ENCODE measurements at places on chromosomes 12 and 14.
A peak's percentile ranks its signal among the peaks of the same experiment; 100 is the strongest.

GRCh38 chr14:58712357-58712756 lies 74.6 kb downstream of the DACT1 start:
- DNase-seq = no peak

DNA sequence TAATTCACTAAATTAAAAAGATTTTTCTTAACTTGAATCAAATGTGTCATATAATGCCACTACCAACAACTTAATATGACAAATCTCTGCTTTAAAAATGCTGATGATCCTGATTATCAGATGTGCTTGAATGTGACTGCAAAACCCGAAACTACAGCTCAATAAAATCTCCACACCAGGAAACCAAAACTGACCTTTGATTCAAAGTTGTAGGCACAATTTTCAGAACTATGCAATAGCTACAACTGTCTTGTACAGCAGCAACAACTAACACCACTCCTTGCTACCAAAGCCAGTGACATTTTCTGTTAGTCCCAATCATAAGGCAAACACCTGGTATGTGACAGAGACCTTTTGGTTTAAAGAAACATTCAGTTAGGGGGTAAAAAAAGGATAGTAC lies 147.3 kb downstream of the CEP83 start:
- no peak for DNase-seq

DNA sequence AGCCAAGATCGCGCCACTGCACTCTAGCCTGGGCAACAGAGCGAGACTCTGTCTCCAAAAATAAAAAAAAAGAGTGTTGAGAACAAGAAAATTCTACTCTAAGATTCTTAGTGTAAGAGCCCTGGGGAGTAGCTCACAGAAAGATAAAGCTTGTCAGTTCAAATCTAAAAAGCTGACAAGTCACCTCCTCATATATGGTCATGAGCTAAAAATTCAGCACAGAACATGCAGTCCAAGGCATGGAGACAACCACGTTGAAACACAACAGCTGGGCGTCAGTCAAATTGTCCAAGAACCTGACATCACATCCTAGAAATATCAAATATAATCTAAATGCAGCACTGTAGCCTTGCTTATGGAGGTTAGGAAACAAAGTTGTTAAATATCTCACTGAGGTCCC lies 47.8 kb downstream of the CLIP1 start:
- no peak for DNase-seq

DNA sequence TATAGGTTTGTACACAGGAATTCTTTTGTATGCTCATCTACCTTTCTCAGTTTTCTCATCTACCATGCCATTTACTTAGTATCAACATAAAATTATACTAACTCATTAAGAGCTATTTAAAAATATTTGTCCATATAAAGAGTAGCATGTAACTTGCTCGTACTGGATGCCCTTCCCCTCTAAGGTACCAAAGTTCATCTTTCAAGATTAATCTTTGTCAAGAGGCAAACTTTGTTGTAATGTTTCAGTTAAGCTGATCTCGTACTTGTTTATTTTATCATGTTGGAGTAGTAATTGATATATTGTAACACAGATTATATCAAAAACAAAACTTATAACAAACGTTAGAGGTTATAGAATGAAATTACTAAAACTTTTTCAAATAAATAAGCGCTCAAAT lies 128.5 kb downstream of the PIK3C2G start:
- DNase-seq = no peak

DNA sequence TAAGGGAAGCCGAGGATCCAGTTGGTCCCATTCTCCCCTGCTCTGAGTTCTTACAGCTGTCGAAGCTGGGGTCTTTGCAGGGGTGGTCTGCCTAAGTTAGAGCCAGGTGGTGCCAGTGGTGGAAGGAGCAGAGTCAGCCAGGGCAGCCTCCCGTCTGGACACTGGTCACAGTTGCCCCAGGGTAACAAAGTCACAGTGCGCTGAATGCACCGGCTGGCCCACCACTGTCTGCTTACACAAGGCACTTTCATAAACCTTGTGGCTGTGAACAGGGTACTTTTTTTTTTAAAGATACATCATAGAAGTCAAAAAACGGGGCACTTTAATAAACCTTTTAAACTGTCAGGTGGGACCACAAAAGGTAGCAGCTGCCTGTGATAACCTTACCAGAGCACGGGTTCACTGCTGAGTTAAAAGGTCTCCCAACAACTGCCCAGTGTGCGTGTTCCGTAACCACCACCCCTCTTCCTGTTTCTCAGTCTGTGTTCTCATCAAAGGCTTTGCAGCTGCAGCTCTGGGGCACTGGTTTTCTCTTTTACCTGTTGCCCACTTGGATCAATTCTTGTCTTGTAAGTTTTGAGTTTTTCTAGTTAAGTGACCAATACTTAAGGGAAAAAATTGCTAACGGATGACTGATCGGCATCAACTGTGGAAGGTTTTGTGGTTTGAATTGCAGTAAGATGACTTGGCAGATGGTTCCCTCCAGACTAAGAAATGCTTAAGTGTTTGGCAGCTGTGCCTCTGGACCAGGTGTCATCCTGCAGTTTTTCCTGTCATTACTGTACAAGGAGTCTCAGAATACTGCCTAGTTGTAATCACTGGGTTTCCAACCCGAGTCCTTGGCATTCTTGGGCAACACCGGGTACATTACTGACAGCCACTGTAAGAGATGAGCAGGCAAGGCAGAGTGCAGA lies 55.9 kb downstream of the DYNC1H1 start:
- no peak for DNase-seq

DNA sequence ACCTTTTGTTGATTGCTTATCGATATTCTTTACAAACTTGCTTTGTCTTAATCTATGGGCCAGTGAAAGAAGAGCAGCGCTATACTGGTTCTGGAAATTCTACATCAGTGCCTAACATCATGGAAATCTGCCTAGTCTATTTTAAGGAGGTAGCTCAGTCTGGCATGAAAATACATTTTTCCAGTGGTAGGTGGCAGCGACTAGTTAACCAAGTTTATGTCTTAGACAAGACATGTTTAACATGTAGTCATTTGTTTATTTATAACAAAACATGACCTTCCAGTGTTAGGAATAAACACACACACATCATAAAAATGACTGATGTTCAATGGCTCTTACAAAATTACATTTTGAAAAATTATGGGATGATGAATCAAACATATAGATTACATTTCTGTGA lies 336.0 kb upstream of the SOX5 start:
- no peak for DNase-seq

- no peak for DNase-seq
Measured at GRCh38 chr12:68908076-68908475, 24.9 kb downstream of the CPM start.

GRCh38 chr14:84029720-84030119 lies 1500.2 kb upstream of the FLRT2 start:
- no peak for DNase-seq

- DNase-seq = no peak
Measured at GRCh38 chr14:34580381-34580780, 40.9 kb upstream of the EAPP start.

GRCh38 chr14:69928111-69928523 lies 48.9 kb downstream of the SMOC1 start:
- DNase-seq = no peak

DNA sequence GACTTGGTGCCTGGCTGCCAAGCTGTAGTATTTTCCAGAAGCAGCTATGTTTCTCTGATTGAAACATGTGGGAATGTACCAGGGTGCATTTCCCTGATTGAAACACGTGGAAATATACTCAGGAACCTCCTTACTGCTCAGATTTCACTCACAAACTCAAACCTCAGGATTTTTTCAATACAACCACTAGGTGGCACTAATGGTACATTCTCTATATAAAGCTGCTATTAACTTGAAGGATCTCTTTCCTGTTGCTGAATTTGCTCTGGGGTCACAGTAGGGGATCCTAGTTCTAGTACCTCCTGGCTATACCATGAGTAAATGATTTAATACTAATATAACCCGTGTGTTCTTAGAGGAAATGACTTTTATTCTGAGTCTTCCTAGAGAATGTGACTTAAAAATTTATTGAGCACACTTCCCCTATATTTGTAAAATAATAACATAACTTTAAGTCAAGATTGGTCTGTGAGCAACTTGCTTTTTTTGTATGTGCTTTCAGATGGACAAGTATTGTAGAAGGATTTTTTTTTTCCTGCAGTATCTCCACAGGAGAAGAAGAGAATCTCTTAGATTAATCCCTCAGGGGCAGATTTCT lies 173.8 kb upstream of the MIS18BP1 start:
- peak; percentile 77 for DNase-seq

GRCh38 chr12:118188690-118189371 lies 52.9 kb downstream of the PEBP1 start:
- DNase-seq = peak; percentile 60

DNA sequence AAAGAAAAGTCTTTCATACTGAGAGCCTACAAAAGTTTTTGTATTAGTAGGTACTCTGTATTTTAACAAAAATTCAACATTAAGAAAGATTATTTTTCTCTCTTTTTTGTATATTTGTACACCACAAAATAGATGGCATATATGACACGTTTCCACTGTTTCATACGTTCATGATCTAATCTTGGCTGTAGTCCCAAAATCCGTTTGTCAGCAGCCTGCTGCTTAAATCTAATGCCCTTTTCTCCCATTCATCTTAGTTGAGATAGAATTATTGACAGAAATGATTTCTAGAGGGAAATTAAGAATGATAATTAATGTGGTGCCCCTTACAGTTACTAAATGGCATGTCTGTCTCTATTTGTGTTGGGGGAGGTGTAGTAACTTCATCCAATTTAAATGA lies 140.7 kb upstream of the NOVA1 start:
- no peak for DNase-seq

DNA sequence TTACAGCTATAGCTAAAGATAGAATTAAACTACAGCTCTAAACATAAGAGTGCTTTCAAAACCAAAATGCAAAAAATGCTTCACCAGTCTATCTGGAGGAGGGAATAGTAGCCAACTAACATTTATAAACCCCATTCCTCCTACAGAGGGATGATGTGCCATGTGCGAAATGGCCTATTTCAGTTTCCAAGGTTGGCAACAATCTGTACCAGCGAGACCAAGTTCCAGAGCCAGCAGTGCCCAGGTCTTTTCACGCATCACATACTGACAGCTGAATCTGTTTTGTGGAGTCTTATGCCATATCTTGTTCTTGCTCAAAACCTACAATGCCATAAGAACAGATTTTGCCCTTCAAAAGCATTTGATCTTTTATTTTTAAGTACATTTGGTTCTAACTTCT lies 24.5 kb downstream of the NELL2 start:
- DNase-seq = no peak

GRCh38 chr14:69713993-69714679 lies 52.8 kb upstream of the SRSF5 start:
- no peak for DNase-seq

DNA sequence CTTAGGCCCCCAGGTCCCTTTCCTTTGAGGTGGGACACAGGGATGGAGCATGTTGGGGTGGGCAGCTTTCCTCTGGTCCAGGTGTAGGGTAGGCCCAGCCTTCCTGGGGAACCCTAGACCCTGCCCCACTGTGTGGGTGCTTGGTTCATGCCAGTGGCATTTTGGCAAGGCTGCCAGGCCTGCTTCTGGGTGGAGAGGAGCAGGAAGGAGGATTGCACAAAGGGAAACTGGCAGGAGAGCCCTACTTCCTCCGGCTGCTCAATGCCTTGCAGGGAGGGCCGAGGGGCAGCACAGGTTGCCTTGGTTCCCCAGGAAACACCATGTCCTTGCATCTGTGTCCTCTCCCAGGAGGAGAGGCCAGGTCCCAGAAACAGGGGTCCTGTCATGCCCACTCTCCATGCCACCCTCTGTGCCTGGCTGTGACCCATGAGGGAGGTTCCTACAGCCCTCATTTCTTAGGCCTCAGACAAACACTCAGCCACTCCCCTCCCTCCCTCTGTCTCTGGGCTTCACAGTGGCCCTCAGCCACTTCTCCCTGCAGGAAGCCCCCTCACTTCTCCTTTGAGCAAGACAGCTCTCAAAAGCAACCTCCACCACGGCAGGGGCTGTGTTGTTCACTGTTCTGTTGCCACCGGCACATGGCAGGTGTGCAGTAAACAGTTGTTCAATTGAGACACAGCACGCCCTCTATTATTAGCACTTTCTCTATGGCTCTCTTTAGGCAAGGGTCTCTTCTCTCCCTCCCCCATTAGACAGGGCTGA lies 6.8 kb upstream of the KRT80 start:
- no peak for DNase-seq

GRCh38 chr12:6266971-6267721 lies 43.3 kb upstream of the PLEKHG6 start:
- DNase-seq = no peak

DNA sequence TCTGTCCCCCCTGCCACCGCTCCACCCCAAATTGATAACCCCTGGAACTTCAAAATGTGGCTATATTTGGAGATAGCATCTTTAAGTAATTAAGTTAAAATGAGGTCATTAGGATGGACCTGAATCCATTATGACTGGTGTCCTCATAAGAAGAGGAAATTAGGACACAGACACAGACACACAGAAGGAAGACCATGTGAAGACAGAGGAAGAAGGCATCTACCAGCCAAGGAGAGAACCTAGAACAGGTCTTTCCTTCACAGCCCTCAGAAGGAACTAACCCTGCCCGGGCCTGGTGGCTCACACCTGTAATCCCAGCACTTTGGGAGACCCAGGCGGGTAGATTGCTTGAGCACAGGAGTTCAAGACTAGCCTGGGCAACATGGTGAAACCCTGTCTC lies 3.6 kb upstream of the HRK start:
- no peak for DNase-seq

DNA sequence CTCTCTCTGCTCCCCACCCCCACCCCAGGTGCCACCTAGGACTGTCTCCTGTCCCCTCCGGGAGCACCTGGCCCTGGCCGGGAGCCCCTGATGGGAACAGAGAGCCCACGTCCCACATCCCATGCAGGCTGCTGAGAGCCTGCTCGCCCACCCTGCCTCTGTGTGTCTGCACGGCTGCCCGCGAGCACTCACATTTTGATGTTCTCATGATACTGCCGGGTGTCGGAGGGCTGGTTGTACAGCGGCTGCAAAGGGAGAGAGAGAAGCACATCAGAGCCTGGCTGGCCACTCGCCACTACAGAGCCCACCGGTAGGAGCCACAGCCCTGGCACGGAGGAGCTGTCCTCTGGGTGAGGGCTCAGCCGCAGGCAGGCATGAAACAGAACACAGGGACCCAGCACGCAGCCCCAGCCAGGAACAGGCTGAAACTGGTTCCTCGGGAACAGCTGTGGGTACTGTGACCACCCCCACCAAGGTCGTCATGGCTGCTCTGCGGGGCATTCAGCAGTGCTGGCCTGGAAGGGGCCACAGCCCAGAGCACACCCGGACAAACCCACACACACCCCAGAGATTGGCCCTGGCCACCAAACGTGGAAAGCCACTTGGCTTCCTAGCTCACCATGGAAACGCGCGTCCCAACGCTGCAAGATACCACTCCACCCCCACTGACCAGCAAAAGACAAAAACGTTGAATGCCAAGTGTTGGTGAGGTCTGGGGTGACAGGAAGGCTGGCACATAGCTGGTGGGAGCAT lies 117.6 kb downstream of the NCOR2 start:
- no peak for DNase-seq

Data from SK-MEL-5 (cell line).